ENCODE measurements at places on chromosomes 2 and 18. TPM values are rescaled to one million over a fixed set of nuclear protein-coding genes. Genes with fewer than 3 reads are reported as not detected.

The RASGRP3 gene
- 12.2 TPM for total RNA-seq

The SALL3 gene
- not detected for total RNA-seq

The LYPD1 gene
- 15.8 TPM for total RNA-seq

- H3K36me3 ChIP-seq, result no peaks in the 10 kb centered on the region
- no peaks in the 10 kb centered on the region for H3K27me3 ChIP-seq
- H3K4me3 ChIP-seq, result no peak overlapping the region
- H3K27ac ChIP-seq, result no peak overlapping the region
Observed at GRCh38 chr18:52140986-52141385, 199.0 kb upstream of the DCC start.
